Smooth muscle cell of the brain vasculature (primary cell): ENCODE measurements at places on chromosomes 16 and 17.

DNA sequence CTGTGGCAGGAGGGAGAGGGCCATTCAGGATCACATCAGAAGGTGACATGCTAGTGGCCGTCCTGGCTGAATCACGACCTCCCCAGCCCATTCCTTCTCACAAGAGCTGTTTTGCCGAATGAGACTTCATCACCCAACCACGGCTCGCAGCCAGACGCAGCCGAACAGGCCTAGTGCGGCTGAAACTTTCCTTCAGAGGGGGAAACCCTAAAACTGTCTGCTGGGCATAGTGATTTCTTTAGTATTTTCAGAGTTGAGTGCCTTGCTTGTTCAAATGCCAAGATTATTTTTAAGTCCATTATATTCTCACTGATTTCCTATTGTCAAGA lies 343.7 kb downstream of the CPPED1 start:
- DNase-seq, result no peak

- no peak for DNase-seq
Observed at GRCh38 chr17:81858967-81859905, 1.1 kb downstream of the P4HB start.

DNA sequence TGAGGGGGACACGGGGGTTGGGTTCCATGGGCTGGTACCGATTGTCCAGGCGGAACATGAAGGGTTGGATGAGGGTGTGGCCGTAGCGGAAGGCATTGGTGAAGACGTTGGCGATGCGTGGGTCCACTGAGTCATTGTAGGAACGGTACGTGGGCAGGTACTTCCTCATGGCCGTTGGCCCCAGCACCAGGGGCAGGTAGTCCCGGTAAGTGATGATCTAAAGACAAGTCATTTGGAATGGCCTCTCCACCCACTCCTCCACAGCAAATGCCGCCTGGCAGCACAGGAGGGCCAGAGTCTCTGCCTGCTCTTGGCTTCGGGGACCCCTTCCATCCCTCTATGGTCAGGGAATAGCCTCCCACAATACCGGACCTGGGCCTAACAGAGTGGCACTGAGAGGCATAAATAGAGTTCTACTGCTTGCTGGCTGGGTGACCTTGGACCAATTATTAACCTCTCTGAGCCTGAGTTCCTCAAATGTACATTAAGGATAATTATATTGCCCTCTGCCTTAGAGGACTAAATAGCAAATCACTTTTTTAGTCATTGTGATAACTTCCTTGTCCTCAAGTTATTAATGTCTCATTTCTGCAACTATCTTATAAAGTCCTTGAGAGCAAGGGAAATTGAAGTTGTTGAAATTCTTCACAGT lies 7.2 kb downstream of the MPO start:
- DNase-seq, result no peak

DNA sequence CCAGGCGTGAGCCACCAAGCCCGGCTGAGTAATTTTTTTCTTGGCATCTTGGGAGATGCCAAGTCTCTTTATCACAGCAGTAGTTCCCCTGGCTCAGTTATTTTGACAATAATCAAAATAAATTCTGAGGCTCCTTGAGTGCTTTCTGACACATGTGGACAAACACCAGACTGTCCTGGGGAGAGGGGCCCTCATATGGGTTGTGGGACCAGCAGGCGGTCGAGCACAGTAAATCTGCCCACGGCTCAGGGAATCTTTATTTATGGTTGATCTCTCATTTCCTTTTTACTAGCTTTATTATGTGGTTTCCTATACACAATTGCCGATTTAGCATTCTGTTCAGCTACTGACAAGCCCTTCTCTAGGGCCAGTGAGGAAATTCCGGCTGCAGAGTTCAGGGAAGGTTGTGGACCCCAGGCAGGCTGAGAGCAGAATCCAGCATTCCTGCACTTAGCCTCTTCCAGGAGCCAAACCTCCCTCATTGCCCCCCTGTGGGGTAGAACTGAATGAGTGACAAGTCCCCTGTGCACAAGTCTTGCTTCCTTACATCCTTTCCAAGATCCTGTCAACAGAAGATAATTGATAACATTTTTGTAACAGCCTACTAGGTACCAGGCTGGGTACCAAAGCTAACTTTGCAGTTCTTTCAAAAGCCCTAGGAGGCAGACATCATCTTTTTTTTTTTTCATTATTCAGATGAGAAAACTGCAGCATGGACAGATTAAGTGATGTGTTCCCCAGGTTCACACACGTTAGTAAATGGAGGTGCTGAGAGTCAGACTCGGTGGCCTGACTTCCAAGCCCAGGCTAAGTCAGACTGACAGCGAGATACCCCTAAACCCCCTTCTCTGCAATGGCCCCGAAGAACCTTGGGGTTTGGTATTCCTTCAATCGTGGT lies 40.2 kb downstream of the HS3ST3B1 start:
- peak; percentile 23 for DNase-seq

- DNase-seq, result no peak
Observed at GRCh38 chr16:23594186-23594585, 1.9 kb downstream of the NDUFAB1 start.

GRCh38 chr17:48981927-48982539 lies 13.6 kb upstream of the GIP start:
- no peak for DNase-seq

DNA sequence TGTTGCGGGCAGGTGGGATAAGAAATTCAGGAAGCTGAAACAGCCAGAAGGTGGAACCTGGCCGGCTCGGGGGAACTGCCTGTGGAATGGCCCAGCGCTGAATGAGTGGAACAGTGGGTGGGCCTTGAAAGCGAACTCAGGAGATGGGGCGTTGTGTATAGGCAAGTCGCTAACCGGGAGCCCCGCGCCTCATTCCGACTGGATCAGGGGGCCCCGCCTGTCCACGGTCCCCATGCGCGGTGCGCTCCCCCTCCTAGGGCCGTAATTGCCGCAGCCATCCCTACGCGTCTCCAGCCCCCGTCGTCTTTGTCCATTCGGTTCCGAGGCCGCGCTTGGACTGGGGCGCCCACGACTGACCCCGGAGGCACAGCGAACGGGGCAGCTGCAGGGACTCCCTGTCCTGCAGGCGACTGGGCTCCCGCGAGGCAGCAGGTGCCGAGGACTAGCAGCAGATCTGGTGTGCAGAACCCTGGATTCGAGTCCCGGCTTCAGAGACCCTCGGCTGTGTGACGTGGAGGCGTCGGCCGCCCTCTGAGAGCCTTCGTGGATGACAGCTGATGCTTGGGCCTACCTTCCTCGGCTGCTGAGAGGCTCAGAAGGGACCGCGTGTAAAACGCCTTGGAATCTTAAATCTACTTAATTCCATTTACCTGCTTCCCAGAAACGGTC lies 10.9 kb upstream of the CA4 start:
- DNase-seq, result no peak

DNA sequence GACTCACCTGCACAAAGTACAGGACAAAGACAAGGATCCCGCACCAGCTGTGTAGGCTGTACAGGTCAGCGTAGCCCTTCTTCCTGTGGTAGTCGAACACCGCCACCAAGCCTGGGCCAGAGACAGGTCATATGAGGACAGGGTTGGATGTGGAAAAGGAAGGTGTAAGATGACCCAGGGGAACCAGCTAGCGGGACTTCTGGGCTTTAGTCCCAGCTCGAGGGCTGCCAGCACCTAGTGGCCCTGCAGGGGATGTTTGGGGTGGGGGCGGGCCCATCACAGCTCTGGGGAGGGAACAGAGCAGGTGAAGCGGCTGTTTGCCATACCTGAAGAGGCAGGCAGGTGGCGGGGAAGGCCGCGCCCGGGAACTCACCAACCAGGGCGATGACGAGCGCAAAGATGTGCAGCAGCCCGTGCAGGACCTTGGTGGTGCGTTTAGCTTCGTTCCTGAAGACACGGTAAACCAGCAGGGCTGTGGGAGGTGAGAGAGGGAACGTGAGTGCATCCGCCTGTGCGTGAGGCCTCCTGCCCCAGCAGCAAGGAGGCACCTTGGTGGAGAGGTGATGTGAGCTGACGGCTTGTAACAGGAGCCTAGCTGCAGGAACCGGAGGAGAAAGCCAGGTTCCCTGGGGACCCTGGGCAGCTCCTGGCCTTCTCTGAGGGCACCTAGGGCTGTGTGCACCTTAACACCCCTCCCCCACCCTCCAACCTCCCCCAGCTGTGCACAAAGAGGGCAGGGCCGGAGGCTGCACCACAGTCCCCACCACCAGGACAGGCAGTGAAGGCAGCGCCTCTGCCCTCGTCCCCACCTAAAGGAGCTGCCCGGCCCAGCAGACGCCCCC lies 10.2 kb downstream of the CYB561 start:
- no peak for DNase-seq

GRCh38 chr17:81440051-81440471 lies 44.8 kb downstream of the BAHCC1 start:
- no peak for DNase-seq

- no peak for DNase-seq
Observed at GRCh38 chr16:84209989-84210388, 19.0 kb downstream of the ADAD2 start.

GRCh38 chr16:405548-406506 lies 4.1 kb downstream of the DECR2 start:
- no peak for DNase-seq

DNA sequence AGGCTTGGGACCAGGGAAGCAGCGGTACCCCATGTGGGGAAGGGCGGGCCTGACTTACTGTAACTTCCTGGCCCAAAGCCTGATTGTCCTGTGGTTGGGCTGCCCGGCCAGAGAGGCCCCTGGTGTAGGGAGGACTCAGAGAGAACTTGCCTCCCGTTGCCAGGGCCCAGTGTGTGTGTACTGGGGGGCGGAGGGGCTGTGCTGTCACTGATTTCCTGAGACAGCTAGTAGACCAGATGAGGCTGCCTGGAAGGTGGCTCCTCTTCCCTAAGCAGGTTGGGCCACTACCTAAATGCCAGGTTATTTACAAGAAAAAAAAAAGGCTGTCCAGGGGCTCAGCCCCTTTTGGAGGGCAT lies 16.7 kb downstream of the SOCS3 start:
- DNase-seq, result no peak

DNA sequence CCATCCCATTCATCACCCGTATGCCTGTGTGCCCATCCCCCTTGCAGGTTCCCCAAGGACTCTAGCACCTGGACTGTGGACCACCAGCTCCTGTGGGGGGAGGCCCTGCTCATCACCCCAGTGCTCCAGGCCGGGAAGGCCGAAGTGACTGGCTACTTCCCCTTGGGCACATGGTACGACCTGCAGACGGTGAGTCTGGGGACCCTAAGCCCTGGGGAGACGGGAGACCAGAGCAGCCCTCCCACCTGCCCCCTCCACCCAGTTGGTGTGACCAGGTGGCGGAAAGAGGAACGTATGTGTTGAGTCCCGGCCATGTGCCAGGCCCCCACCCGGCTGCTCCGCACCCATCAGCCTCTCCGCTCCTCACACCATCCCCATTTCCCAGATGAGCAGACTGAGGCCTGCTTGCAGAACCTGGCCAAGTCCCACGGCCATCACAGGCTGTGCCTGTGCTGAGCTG lies 15.6 kb downstream of the GAA start:
- DNase-seq, result no peak

DNA sequence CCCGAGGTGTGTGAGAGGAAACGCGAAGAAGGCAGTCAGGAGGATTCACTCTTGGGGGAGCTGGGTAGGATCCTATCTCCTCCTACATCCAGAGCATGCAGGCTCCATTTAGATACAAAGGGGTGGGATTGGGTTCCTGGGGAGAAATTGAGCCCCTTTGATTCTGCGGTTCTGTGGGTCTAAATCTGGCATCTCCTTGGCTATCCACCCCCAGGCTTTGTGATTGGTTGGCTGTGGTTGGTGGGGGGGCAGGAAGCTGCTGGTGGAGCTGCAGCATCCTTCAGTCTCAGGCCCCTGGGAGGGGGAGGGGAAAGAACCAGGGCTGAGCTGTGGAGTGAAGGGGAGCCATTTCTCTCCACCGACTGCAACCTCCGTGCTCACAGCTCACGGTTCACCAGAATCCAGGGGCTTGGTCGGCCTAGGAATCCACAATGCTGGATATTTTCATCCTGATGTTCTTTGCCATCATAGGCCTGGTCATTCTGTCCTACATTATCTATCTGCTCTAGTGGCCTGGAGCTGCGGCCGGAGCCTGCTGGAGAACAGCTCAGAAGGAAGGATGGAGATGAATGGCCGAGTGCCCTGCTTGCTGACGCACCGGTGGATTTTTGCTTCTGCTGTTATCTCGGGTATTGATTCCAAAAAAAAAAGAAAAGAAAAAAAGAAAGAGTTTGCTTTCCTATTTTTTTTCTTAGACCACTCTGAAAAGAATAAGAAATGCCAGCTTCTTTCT lies at the start of gene LASP1NB:
Gene LASP1NB (plus strand): TSS at position 352 of the 733 bp plus-strand sequence.
- no peak for DNase-seq

DNA sequence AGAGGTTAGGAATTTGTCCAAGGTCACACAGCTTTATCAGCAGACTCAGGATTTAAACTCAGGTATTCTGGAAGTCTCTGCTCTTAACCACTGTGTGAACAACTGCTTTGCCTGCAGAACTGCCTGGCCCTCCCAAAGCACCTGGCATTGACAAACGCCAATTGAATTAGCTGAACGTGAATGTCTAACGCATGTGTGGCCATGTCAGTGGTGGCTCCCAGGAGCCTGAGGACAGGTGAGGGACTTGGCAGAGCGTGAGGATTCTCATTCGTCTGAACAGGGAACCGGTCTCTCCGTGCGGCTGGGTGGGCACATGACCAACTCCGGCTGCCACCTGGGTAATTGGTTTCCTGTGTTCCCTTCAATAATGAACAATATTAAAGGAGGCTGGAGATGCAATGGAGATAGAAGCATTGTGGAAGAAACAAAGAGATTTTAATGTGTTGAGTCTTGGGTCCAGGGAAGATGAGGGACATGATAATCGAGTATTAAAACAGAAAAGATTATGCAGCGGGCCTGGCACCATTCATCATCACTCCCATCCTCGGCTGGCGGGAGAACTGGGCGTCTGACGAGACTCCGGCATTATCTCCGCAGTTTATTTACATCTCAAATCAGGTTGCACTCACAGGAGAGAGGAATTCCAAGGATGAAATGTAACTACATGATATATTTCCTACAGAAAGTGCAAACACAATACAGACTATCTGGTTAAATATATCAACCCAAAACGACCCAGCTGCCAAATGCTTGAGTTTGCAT lies 113.5 kb downstream of the NPIPB5 start:
- no peak for DNase-seq
